ENCODE measurements at places on chromosomes 1 and 21.

- no peak for DNase-seq
Measured at GRCh38 chr21:34243562-34243961, 120.2 kb upstream of the KCNE2 start.

DNA sequence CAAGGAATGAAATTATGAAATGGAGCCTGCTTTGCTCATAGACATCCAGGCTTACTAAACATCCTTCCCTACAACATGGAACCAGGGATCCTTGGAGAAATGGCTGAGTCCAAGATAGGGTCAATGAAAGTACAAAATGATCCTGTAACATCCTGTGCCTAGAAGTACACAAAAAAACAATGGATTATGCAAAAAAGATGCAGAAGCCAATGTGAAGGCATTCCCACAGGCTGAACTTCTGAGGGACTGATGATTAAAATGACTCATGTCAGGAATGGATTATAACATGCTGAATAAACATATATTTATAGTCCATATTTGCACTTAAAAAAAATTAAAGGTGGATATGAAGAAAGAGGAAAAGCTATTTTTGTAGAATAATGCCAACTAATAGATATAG is 10.4 kb upstream of the HOOK1 start:
- no peak for DNase-seq

DNA sequence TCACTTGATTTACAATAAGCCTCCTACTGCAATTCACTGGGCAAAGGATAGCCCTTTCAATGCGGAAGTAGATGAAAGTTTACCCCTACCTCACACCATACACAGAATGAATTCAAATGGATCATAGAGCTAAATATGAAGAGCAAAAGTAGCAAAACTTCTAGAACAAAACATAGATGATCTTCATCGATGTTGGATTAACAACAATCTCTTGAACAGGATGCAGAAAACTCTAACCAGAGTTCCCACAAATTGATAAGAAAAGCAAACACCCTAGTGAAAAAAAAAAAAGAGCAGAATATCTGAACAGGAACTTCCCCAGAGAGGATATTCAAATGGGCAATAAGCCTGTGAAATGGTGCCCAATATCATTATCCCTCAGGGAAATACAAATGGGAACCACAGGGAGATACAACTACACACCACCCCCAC is 1.9 kb upstream of the UBASH3A start:
- no peak for DNase-seq

DNA sequence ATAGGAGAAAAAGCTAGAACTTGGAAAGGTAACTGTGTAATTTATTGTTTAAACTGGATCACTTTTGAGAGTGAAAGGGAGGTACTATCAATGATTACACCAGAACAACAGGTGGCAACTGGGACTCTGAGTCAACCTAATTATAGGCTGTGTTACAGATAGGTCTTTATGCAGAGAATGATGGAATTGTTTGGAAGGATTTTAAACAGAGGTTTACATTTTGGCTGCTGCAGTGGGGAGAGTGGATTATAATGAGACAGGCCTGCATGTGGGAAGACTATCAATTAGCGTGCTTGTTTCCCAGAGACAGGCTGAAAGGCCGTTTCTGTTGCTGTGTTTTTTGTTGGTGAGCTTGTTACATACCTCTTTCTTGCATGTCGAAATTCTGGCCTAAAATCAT is 432.9 kb downstream of the PLA2G4A start:
- no peak for DNase-seq

DNA sequence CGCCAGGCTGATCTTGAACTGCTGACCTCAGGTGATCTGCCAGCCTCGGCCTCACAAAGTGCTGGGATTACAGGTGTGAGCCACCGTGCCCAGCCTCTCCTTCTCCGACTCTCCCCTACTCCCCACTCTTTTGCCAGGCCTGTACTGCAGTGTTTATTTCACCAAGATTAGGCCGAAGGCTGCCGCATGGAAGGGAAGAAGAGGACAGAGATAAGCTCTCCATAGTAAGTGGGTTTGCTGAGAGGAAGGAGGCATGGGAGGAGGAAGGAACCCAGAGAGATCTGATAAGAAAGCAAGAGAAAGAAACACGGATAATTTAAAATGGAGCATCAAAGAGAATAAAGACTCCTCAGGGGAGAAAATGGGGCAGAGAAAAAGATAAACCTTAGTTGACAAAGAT is 8.7 kb downstream of the PTCH2 start:
- no peak for DNase-seq

DNA sequence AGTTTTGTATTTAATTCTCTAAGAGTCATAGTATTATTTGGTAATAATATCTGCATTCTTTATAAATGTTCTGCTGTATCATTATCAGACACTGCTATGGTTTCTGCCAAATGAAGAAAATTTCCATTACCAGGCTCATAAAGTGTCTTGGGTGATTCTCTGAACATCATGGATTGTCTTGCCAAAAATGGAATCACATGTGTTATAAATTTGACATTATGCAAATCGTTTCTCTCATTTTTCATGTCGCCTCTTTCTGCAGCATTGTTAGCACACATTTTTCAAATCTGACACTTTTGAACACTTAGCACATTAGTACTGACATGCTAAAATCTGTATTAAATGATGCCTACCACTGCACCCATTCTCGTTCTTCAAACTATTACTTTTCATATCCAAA is 74.2 kb upstream of the NEK7 start:
- DNase-seq = no peak

GRCh38 chr1:1894354-1895059 is 3.6 kb upstream of the GNB1 start:
- no peak for DNase-seq
